ENCODE measurements at places on chromosomes 5 and 9.

- DNase-seq, result peak; percentile 77
Observed at GRCh38 chr5:150058480-150059126, 27.8 kb downstream of the CSF1R start.

- DNase-seq, result no peak
Observed at GRCh38 chr5:179148703-179149170, 88.6 kb downstream of the ZNF354C start.

GRCh38 chr9:17088566-17088965 is 46.3 kb upstream of the CNTLN start:
- DNase-seq, result no peak

DNA sequence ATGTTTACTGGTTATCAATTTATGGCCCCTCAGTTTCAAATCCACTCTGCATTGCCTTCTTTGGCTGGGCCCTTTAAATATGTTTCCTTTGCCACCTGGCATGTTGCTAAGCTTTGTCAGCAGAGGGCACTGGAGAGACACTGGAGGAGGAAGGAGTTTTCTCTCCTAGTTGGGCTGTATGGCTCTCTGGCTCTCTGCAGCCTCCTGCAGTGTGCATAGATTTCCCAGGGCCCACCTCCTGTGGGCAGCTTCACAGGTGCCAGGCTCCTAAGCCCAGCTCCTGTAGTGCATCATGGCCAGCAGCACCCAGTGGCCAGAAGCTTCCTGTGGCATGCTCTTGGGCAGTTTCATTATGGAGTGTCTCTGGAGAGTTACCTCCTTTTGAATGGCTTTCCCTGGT is 23.3 kb downstream of the CAVIN4 start:
- DNase-seq, result peak; percentile 27

DNA sequence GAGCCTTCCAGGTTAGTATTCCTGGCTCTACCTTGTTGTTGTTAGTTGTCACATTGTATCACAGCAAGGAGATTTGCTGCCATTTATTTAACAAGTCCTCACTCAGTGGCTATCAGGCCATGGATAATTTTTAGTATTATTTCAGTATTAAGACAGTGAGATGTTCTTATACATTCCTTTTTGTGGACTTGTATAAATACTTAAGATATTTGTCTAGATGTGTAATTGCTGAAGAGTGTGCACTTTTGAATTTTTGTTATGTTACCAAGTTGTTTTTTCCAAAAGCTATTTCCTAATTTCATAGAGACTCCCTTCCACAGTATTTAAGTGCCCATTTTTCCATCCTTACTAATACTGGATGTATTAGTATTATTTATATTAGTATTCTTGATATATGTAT is 22.0 kb downstream of the SLC36A1 start:
- DNase-seq, result no peak

GRCh38 chr9:90789862-90790261 is 11.8 kb upstream of the SYK start:
- DNase-seq, result no peak

GRCh38 chr5:33675958-33676464 is 215.8 kb downstream of the ADAMTS12 start:
- DNase-seq, result no peak

DNA sequence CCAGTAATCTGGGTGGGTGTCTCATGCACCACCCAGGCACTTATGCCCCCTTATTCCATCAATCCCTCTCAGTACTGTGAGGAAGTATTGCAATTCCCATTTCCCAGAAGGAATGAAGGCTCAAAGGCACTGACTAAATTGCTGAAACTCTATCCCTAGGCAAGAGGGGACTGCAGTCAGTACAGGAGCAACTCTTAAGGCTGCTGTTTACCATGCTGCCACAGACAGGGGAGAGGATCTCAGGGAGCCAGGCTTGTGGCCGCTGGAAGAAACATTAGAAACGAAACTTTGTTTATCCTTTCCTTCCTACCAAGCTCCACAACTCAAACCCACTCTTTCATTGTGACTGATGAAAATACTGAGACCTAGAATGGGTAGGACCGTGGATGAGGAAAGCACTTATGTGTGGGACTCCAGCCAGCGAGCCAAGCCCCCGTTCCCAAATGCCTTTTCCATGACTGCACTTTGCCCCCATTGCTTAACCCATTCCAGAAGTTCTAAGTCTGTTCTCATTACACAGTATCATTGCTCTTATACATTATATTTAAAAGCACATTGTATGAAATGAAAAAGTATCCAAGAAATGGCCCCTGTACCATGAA is 54.3 kb downstream of the TLE1 start:
- DNase-seq, result no peak

- no peak for DNase-seq
Observed at GRCh38 chr5:125302577-125302976, 556.1 kb upstream of the ZNF608 start.

- DNase-seq, result peak; percentile 42
Observed at GRCh38 chr5:67003935-67004729, 192.5 kb downstream of the CD180 start.

DNA sequence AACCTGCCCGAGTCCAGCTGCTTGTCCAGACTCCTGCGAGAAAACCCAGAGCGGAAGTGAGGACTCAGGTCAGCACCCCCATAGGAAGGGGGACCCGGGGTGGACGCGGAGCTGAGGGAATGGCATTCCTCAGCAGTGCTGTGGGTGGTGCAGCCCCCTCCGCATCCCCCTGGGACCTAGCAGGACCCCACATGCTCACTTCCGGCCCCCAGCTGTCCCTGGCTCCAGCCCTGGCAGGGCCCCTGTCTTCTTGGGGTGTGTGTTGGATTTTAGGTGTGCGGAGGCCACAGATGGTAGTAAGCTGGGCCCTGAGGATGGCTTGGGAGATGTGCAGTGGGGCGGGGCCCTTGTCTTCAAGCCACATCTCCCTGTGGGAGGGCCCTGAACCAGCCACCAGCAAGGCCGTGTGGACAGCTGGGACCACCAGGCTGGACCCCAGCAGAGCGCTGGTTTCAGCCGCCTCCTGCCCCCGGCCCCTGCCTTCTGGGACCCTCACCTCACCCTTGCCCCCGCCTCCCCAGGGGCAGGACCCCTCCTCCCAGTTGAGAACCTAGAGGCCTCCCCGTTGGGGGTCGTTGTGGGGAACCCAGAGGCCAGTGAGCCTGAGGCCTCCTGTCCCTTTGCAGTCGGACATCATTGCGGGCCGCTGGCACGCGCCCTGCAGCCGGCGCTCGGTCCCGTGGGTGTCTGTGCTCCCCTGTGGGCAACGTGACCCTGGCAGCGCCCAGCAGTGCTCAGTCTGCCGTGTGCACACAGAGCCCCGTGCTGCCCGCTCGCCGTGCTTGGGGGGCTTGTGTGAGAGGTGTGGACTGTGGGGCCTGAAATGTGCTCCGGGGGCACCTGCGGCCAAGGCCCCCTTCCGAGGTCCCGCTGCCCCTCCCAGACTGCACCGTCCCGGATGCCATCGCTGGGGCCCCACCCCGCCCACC is 10.8 kb upstream of the SLC9A3 start:
- DNase-seq, result no peak

- DNase-seq, result no peak
Observed at GRCh38 chr5:74093561-74093960, 467.6 kb downstream of the ARHGEF28 start.

DNA sequence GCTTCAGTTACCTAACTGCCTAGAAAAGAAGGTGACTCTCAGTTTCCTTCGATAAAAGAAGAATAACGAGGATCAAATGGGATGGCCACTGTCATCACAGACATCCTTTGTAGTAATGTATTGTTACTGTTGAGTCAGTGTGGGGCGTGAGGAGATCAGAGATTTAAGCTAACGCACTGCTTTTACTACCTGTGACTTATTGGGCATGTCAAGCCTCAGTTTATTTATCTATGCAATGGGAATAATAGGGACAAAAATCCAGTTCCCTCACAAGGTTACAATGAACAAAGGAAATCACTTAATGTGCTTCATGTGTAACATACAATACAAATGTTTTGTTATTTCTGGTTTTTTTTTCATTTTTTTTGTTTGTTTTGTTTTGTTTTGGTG is 255 bp upstream of the TRPM6 start:
- DNase-seq, result no peak

- DNase-seq, result no peak
Observed at GRCh38 chr9:131734165-131734610, 5.7 kb downstream of the RAPGEF1 start.

DNA sequence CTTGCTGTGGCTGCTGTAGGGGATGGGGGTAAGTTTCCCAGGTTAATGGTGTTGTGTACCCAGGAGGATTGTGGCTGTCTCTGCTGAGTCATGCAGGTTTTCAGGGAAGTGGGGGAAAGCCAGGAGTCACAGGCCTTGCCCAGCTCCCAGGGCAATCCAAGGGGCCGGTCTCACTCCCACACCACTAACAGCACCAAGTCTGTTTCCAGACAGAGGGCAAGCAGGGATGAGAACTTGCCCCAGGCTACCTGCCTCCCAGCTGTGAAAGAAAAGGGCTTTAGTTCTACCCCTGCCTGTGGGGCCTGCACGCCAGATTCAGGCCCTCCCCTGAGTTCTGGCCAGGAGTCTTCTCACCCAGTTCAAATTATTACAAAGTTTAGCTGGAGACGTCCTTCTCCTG is 579.8 kb upstream of the ST8SIA4 start:
- no peak for DNase-seq

GRCh38 chr5:9313751-9314150 is 232.1 kb downstream of the SEMA5A start:
- no peak for DNase-seq

DNA sequence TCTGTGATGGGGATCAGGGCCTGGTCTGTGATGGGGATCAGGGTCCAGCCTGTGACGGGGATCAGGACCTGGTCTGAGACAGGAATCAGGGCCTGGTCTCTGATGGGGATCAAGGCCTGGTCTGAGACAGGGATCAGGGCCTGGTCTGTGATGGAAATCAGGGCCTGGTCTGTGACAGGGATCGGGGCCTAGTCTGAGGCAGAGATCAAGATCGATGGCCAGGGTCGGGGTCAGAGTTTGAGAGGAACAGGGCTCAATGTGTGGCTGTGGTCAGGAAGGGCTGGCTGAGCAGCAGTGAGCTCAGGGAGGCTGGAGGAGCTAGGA is 33.8 kb upstream of the TMEM250 start:
- no peak for DNase-seq

DNA sequence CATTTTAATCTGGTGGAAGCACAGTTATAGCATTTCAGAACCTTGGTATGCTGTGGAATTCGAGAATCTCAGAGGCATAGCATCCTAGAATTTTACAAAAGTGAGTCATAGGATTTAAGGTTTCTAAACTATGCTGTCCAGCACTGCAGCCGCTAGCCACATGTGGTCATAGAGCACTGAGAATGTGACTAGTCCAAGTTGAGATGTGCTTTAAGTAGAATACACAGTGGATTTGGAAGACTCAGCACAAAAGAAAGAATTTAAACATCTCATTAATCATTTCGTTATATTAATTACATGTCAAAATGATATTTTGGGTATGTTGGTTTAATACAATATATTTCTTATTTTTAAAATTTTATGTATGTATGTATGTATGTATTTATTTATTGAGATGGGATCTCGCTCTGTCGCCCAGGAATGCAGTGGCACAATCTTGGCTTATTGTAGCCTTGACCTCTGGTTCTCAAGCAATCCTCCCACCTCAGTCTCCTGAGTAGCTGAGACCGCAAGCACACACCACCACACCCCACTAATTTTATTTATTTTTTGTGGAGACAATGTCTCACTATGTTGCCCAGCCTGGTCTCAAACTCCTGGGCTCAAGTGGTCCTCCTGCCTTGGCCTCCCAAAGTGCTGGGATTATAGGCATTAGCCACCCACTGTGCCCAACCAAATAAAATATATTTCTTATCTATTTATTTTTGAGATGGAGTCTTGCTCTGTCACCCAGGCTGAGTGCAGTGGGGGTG is 20.4 kb upstream of the RPS14 start:
- DNase-seq, result peak; percentile 82

DNA sequence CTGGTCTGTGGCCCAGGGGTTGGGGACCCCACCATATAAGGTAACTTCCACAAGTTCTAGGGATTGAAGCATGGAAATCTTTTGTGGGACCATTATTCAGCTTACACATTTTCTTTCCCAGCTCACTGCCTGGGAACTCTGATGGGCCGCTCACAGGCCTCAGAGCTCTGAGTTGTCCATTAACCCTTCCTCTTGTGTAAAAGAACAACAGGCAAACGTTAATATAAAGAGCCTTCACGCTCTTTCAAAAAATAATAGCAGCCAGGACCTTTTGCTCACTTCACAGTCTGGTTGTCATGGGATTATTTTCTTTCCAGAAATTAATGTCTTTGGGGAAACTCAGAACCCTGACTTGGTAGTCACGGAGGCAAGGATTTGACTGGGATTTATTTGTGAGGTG is 443.3 kb downstream of the AGTPBP1 start:
- DNase-seq, result no peak

GRCh38 chr5:173833196-173833985 is 54.8 kb upstream of the CPEB4 start:
- no peak for DNase-seq

- DNase-seq, result no peak
Observed at GRCh38 chr5:129244478-129244877, 149.9 kb downstream of the ISOC1 start.

DNA sequence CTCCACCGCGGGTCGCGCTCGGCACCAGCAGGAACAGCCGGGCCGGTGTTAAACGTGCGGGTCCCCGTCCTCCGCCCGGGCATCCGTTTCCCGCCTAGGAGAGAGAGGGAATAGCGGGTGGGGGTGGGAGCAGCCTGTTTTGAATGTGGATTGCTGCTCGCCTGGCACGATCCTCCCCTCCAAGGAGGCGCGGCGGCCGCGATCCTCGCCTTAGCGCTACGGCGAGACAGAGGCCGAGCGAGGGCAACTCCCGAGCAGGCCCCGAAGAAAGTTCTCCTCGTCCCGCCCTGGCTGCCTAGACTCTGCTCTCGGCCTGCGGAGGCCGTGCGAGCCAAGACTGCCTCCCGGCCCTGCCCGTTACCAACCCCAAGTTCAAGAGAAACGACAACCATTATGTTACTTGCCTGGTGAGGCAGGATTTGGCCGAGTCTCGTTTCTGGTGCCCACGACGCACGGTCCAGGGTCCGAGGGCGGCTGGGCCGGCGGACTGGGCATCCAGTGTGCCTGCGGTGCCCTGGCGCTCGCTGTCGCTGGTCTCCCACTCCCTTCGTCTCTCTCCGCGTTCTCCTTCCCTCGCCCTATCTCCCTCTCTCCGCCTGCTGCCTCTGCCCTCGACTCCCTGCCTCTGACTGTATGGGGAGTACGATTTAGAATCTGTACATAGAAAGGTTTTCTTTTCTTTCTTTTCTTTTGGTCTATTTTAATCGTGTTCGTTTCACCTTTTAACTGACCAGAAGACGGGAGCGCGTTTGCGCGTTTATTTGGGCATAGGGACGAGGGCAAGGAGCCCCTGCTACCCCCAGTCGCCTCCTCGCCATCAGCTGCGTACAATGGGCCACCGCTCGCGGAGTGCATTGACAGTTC is 724 bp downstream of the NR2F1-AS1 start:
- peak; percentile 31 for DNase-seq

DNA sequence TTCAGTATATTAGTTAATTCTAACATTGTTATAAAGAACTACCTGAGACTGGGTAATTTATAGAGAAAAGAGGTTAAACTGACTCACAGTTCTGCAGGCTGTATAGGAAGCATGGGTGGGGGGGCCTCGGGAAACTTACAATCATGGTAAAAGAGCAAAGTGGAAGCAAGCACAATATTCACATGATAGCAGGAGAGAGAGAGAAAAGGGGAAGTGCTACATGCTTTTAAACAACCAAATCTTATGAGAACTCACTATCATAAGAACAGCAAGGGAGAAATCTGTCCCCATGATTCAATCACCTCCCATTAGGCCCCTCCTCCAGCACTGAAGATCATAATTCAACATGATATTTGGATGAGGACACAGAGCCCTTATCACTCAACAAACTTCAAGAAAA is 324.9 kb downstream of the ZNF608 start:
- DNase-seq, result no peak
